ENCODE measurements at places on chromosomes 3 and 15.

- DNase-seq = no peak
Observed at GRCh38 chr15:66765478-66766281, 63.6 kb downstream of the SMAD6 start.

DNA sequence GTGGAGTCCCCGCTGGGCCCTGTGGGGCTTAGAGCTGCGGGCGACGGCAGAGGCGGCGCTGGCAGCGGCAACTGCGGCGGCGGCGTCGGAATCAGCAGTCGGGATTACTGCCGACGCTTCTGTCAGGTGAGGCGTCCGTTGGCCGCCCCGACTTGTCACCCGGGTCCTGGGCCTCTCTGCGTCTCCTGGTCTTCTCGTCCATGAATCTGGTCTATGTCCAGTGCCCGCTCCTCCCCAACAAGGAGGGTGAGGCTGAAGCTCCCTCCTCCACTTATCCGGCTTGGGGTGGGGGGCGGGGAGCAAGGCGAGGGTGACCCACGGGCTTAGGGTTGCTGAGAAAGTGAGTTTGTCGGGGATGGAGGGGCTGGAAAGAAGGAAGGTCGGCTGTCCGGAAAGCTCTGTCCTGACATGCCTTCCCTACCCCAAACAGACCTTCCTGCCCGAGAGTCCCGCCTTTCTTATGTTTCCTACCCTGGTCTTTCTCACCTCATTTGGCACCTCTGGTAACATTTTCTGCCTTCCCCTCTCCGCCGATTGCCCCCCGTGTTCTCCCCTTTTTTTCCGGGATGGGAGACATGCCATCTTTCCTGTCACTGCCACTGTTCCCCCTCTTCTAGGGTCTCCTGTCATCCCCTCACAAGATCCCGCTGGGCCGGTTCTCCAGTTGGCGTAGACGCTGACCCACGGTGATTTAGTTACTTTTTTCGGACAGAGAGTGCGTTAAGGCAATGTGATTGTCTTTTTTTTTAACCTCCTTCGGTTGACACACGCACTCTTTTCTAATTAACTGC, 520 bp downstream of the ZNF654 start:
- peak; percentile 11 for DNase-seq

DNA sequence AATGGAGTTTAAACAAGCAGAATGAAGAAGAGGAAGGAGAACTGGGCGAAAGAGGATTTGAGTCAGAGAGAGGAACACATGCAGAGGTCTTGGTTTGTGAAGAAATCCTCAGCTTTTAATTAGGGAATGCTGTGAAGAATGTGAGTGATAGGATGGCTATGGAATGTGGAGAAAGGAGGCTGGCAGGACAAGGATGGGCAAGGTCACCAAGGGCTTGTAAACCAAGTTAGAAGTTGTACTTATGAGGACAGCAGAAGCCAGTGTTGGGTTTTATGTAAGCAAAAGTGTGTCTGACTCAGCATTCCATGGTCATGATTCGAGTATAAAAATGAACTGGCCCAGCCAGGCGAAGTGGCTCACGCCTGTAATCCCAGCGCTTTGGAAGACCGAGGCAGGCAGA, 60.0 kb upstream of the IL12A start:
- DNase-seq = no peak

DNA sequence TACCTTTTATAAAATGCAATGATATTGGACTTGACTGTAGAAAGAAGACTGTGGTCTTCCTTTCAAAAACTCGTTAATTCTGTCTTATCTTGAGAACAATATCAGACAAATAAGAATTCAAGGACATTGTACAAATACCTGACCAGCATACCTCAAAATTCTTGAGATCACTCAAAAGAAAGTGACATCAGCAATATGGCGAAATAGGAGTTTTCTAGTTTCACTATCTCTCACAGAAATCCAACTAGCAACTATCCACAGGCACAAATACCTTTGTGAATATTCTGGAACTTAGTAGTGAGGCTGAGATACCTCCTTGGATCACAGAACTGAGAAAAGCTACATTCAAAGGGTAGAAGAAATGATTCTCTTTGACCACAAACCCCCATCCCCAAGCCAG, 419.7 kb downstream of the ZNF385D start:
- DNase-seq = no peak

DNA sequence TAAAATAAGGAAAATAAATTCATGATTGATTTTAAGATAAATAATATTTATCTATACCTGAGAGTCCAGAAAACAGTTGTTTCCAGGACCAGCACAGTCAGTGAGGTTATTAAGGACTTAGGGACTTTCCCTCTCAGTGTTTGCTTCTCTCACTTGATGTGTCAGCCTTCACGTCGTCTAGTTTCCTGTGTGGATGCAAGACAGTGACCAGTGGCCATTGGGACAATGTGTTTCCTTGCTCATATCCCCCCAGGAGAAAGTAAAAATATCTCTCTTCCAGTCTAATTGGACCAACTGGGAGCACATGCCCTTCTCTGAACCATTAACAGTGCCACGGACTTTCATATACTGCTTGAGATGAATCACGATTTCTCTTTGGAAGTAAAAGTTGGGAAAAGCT, 157.8 kb upstream of the CTNNB1 start:
- DNase-seq = no peak

Data from CD8-positive, alpha-beta memory T cell (primary cell).